AG08395 (cell line): ENCODE measurements at places on chromosomes 13 and 19.

DNA sequence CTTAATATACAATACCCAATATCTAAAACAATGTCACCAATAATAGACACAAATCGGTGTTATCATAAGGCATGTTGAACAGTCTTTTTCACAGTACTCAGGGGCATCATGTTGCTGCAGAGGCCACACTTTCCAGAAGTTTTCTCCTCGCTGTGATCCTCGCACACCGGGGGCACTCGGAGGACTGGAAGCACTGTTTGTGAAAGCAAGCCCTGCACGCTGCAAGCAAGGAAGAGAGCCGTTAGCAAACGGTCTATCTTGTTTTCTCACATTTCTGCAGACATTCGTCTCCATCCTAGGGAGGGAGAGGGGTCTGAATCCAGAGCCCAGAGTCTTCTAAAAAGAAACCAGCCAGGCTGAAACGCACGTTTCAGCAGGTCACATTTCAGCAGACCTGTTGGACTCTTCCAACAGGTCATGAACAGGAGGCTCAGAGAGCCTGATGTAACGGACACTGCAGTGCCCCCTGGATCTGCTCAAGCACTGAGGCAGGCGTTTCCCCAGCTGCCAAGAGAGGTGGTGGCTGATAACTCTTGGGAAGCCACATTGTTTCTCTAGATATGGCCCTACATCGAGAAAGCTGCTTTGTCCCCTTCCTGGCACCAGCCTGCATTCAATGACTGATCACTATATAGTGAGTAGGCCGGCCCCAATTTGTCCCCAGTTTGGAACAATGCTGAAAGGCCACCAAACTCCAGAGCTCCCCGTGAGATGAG lies 43.6 kb downstream of the RUBCNL start:
- no peak for DNase-seq

- no peak for DNase-seq
Observed at GRCh38 chr19:33500586-33500985, 21.0 kb downstream of the PEPD start.

- no peak for DNase-seq
Observed at GRCh38 chr13:100363874-100364273, 224.7 kb downstream of the GGACT start.

GRCh38 chr13:74229242-74229641 lies 95.0 kb upstream of the KLF12 start:
- no peak for DNase-seq

DNA sequence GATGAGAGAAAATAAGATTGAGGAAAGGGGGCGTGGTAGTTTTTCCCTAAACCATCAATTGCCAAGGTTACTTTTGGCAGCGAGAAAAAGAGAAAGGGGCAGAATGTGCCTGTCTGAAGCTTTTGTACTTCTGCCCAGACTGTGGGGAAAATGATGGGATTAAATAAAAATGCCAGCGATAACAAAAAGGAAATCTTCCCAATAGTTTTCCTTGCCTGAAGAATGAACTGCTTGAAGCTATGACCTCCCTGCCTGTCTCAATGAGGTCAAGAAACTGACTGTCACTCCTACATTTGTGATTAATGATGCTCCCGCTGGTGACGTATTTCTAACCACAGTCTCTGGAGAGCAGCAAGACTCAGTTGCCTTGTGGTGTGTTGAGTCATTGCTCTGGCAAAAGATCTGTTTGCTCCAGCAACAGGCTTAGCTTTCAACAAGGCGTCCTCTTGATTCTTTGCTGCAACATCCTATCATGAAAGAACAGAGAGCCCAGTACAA lies 1051.5 kb downstream of the DIAPH3 start:
- no peak for DNase-seq

- no peak for DNase-seq
Observed at GRCh38 chr19:1250437-1251260, 2.3 kb downstream of the MIDN start.

DNA sequence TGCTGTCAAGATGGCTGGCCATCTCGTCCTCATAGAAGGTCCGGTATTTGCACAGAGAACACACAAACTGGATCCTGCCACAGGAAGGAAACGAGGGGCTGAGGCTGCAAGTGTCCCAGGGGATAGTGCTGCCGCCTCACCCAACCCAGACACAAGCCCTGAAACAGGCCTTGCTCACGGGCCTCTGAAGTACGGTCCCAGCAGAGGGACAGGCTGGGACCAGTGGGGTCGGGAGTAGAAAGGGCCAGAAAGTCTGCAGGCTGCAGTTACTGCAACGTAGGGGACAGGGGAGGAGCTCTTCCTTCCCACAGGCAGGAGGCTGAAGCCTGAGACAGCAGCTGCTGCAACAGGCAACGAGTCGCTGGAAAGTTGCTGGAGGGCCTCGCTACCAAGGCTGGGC lies 18.2 kb upstream of the AKAP8 start:
- DNase-seq: no peak
